GM12864 (cell line): ENCODE measurements at places on chromosomes 2 and 18.

- DNase-seq, result no peak
Observed at GRCh38 chr2:100008956-100009355, 133.4 kb downstream of the AFF3 start.

DNA sequence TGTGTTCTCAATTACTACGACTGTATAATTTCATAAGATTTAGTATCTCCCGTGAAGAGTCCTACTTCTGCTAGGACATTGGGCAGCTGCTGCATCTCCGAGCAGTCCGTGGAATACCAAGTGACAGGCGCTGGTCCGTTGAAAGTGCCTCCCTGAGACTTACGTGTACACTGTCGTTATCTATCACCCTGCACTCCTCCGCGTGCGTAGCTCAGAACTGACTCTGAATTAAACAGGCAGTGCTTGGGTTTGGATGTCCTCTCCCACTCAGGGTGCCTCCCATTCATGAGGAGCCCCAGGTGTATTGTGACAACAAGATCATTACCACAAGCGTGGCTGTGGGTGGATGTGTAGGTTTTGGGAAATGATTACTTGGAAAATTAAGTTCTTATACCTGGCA, 148.4 kb downstream of the SH3RF3 start:
- no peak for DNase-seq

DNA sequence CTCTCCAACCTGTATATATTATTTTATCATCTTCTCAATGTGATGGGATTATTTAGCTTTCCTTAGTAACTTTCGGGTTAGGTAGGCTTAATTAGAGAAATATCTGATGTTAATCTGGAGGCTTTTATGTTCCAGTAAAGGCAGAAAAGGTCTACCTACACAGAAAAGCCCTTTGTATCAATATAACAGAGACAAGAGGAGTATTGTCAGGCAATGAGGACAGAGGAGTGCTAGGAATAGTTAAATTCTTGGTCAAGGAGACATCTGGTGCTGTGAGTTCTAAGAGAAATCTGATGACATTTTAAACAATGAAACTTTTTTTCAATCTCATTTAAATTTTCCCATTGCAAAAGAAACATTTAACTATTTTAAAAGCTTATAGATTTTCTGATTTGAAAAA, 36.1 kb downstream of the DPP4 start:
- DNase-seq, result no peak

GRCh38 chr2:119085613-119086012, 72.9 kb downstream of the C1QL2 start:
- no peak for DNase-seq

- no peak for DNase-seq
Observed at GRCh38 chr18:46950064-46950656, 32.8 kb downstream of the KATNAL2 start.
